Stimulated activated CD4-positive, alpha-beta T cell treated with anti-CD3 and anti-CD28 coated beads, Interleukin-12 subunit alpha, Interleukin-12 subunit beta, amount 100 ng/mL, for 4 hours (primary cell): ENCODE measurements at places on chromosomes 5 and 9.

GRCh38 chr5:58153255-58153654, 306.6 kb downstream of the PLK2 start:
- no peak for DNase-seq

DNA sequence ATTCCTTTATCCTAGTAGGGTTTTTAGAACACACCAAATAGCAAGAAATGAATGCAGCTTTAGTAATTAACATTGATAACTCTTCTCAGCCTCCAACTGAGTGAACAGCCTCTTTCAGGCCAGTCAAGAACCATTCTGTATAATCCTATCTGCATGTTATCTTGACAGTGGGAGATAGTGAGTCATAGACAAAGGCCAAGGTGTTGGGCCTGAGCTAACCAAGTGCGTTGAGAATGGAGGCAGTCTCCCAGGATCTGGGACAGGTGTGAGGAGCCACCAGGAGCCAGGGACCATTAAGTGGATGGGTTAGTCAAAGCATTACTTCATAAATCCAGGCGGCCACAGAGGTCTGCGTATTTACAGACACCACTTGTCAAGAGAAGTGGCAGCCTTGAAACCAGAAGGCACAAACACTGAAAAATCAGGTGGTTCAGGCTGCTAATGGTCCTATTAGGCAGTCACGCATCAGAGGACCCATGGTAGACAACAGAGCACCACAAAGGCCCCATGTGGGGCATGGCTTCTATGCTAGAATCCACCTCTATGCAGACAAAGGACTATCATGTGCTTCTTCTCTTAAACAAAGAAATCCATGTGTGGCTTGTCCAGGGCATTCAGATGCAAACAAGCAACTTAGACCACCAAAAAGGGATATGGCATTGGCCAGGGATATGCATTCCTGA, 409.7 kb upstream of the PIK3R1 start:
- DNase-seq = no peak

- no peak for DNase-seq
Observed at GRCh38 chr9:130462685-130463540, 18.2 kb downstream of the ASS1 start.

DNA sequence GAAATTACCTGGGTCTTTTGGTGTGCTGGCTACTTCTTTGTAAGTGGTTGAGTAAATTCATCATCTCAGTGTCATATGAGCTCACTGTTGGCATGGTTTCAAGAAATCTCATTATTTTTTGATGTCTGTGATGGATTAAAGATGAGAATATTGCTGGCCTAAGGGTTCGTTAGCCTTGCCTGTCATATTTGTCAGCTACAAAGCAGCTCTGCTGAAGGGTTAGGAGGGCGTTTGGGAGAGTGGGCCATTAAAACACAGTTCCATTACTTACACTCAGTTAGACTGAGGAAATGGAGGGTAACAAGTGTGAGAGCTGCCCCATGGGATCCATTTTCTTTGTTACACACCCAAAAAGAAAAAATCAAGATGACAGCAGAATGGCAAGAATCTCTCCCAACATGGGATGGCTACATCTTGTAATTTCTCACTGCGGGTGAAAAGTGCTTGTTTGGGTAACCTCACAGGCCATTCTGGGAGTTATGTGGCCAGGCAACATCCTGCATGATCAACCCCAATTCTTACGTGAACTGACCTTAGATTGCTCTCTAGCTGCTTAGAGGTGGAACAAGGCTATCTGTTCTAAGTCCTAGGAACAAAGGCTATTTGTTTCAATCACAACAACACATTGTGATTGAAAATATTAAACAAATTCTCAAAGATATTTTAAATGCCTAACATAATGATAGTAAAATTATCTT, 609.5 kb upstream of the RGMB start:
- no peak for DNase-seq

DNA sequence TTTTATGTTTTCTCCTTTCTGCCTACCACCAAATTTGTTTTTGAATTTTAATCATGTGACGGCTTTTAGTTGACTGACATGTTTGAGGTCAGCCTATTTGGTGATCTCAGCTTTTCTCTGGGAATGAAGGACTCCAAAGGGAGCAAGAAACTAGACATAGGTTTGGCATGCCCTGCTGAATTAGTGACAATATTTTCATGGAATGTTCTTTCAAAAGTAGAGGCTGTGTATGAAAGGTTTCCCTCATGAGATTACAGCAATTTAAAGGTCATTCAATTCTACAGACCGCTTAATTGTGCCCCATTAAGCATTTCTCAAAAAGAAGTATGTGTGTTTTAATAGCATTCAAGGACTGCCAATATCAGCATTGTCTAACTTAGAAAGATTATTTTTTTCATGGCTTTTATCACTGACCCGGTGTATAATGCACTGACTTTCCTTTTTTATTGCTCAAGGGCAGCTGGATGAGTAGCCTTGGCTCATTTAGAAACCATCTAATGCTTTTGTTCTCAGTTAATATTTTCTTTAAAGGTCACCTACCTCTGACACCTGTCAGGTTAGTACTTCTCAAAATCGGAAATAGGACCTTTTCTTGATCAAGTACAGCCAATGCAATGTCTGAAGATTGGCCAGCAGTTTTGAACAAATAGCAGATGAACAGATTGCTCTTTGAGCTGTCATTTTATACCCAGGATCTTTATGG, 8.1 kb upstream of the MLLT3 start:
- no peak for DNase-seq

- DNase-seq = no peak
Observed at GRCh38 chr5:150489360-150490295, 18.3 kb upstream of the NDST1 start.

DNA sequence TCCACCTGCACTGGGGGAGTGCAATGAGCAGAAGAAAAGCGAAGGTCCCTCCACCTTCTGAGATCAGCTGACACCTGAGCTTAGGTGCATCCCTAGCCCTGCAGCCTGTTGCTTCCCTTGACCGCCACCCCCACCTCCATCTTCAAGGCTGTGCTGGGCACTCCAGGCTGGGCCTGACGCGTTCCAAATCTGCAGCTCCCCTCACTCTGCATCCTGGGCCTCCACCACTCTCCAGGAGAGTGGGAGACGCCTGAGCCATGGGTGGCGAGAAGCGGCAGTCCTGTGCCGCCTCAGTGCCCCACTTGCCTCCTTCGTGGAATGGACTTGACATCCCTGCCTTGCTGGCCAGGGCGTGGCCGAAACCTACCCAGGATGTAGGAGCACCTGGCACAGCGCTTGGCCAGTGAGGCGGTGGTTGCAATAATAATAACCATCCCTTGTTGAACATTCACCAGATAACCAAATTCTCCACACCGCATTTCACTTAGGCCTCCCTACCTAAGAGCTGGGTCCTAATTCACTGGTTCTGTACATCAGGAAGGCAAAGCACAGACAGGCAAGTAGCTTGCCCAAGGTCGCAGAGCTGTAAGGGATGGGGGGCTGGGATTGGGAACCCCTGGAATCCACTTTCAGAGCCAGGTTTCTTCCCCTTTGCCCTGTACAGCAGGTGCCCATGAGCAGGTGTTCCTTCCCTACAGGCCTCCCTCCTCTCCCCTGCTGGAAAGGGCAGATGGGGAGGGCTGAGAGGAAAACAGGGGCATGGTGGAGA, 11.7 kb downstream of the B4GALT7 start:
- no peak for DNase-seq

DNA sequence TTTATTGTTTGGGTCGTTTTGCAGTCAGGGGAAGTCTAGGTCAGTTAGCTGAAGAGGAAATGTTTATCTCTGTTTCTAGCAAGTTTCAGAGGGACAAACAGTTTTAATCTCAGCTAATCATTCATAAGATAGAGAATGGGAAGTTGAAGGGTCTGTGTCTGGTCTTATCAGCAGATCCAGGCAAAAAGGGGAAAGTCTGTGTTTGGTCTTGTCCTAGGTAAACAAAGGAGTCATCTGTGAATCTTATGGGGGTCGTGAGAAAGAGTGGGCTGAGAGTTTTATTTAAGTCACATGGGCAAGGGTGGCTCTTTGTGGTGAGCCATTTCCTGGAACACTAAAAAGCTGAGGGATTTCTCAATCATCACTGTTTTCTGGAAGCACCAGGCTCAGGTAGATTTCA, 5.6 kb upstream of the SNCAIP start:
- DNase-seq = no peak

GRCh38 chr5:100306000-100306399, 229.2 kb upstream of the FAM174A start:
- no peak for DNase-seq

GRCh38 chr5:124477062-124477461, 269.4 kb downstream of the ZNF608 start:
- DNase-seq = no peak

DNA sequence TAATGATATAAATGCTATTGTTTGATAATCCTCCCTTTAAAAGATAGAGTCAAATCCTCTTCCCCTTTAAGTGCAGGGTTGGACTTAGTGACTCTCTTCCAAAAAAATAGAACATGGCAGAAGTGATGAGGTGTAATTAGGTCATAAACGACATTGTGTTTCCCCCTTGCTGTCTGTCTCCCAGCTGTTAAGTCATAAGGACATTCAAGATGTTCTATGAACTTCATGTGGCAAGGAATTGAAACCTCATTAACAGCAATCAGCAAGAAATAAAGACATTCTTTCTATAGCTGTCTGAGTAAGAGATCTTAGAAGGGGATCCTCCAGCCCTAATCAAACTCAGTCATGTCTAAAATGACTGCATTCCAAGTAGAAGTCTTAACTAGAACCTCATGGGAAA, 3.3 kb upstream of the SLC25A46 start:
- no peak for DNase-seq

- no peak for DNase-seq
Observed at GRCh38 chr9:28270156-28270555, 696.9 kb upstream of the C9orf72 start.

DNA sequence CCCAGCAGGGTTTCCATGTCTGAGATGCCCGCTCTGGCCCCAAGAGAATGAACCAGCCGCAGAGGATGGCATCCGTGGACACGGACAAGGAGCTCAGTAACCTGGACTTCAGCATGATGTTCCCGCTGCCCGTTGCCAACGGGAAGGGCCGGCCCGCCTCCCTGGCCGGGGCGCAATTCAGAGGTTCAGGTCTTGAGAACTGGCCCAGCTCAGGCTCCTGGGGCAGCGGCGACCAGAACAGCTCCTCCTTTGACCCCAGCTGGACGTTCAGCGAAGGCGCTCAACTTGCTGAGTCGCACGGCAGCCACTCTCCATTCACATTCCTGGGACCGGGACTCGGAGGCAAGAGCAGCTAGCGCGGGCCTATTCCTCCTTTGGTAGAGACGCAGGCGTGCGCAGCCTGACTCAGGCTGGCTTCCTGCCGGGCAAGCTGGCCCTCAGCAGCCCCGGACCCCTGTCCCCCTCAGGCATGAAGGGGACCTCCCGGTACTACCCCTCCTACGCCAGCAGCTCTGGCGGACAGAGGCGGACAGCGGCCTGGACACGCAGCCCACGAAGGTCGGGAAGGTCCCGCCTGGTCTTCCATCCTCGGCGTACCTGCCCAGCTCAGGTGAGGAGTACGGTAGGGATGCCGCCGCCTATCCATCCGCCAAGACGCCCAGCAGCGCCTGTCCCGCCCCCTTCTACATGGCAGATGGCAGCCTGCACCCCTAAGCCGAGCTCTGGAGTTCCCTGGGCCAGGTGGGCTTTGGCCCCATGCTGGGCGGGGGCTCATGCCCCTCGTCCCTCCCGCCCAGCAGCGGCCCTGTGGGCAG, 74.4 kb downstream of the INSL6 start:
- DNase-seq = no peak

DNA sequence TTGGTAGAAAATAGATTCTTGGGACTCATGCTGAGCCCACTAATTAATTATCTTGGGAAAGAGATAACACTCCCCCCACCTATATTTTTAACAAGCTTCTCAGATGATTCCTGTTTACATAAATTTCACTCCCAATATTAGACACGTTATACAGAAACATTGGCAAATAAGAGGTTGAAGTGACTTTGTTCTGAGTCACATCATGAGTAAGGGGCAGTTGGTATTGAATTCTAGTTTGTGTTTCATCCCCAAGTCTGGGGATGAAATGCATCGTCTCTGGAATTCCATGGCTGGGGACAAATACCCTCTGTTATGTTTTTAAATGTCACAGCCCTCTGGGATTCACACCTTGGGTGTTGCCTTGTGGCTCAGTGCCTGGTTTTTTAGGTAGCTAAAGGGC, 41.0 kb downstream of the BASP1 start:
- DNase-seq = no peak

- no peak for DNase-seq
Observed at GRCh38 chr9:99693888-99694287, 127.8 kb upstream of the NR4A3 start.

GRCh38 chr9:27719711-27720110, 146.4 kb upstream of the C9orf72 start:
- no peak for DNase-seq

DNA sequence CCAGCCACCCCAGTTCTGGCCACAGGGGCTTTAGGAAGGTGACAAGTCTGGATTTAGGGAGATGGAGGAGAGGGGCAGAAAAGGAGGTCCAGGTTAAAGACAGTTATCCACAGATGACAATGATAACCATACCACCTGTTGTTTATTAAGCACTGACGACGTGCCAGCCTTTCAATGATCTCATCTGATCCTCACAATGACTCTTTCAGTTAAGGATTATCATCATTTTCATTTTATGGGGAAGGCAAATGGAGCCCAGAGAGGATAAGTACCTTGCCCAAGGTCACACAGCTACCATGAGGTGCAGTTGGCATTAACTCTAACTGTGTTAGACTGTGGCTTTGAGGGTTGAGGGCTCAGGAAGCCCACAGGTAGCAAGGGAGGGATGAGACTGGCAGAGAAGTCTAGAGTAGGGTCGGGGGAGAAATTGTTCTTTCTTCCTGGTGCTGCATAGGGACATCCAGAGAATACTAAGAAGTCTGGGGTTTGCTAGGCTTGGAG, 21.5 kb upstream of the JADE2 start:
- DNase-seq = no peak

DNA sequence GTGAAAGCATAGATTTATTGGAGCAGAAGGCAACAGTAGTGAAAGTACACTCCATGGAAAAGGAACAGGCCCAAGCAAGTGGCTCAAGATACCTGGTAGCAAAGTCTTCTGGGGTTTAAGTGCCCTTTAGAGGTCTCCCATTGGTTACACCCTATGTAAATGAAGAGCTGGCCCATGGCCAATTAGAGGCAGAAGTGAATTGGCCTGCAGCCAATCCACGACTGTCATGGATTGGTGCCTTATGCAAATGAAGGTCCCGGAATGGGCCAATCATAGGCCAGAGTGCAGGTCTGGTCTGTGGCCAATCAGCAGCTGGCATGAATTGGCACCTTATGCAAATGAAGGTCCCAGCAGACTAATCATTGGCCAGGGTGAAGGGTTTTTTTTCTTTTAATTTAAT, 64.2 kb upstream of the PCSK5 start:
- DNase-seq = no peak

DNA sequence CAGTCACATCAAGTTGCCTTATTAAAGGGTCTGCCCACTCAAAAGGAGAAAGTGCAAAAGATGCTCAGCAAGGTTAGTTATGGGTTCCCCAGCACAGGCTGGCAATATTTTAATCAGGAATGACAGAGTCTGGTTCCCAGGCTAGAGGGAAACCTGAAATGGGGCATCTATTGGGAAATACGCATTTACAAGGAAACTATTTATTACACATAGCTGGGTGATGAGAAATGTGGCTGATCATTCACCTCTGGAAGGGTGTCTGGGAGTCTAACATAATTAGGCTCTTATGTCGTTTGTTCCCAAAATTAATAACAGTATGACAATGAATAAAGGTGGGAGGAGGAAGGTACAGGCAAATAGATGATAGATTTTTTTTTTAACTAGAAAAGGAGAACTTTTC, 314.7 kb downstream of the ENC1 start:
- no peak for DNase-seq
